ENCODE measurements at places on chromosomes 13 and 19.

DNA sequence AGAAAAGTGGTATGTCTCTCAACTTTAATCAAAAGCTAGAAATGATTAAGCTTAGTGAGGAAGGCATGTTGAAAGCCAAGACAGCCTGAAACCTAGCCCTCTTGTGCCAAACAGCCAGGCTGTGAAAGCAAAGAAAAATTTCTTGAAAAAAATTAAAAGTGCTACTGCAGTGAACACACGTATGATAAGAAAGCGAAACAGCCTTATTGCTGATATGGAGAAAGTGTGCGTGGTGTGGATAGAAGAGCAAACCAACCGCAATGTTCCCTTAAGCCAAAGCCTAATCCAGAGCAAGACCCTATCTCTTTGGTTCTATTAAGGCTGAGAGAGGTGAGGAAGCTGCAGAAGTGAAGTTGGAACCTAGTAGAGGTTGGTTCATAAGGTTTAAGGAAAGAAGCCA, 96.4 kb downstream of the ZDHHC20 start:
- no peak for DNase-seq

GRCh38 chr19:5358173-5358800, 17.7 kb upstream of the PTPRS start:
- DNase-seq, result no peak

DNA sequence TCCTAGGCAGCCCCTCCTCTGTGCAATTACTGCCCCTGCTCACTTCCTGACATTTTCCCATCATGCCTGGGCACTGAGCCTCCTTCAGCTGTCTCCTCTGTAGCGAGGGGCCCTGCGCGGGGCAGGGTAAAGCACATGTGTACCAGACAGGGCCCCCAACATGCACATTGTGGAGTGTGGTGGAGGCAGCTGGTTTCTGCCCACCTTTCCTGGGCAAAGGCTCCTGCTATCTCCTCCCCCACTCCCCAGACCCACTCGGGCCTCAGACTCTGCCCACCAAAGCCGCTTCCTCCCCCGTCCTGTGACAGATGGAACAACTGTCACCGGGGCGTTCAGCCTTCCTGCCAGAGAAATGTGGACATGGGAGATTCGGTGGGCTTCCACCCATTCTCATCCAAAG, 2.9 kb upstream of the KPTN start:
- no peak for DNase-seq

DNA sequence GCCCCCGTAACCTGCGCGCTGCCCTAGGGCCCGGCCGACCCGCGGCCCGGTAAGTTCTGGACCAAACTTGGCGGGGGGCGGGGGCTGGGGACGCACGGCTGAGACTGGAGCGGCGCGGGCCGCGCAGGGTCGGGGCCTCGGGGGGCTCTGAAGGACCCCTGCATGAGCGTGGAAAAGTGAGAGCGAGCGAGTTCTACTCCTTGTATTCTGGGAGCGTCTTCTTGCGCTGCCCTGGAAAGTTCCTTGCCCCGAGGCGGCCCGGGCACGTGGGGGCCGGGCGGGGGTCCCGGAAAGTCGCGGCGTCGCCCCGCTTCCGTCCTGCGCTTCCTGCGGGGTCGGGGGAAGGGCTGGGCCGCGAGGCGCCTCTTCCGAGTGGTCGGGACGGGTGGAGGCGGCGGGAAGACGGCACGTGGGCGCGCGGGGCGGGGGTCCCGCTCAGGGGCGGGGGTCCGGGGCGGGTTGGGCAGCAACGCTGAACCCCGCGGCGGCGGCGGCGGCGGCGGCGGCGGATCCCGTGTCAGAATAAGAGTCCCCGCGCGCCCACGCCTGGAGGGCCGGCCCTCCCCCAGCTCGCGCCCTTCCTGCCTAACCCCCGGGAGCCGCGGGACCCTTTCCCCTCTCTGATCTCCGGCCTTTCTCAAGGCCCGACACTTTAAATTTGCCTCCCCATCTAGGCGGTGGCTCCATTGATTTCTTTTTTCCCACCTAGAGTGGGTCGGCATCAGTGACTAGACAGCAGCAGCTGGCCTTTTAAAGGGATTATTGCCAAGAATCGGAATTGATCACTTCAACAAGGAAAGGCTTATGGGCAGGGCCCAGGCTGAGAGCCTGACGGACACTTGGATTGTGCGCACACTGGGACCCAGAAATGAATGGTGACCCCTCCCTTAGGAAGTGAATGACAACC, 749 bp downstream of the GATAD2A start:
- DNase-seq, result peak; percentile 49

DNA sequence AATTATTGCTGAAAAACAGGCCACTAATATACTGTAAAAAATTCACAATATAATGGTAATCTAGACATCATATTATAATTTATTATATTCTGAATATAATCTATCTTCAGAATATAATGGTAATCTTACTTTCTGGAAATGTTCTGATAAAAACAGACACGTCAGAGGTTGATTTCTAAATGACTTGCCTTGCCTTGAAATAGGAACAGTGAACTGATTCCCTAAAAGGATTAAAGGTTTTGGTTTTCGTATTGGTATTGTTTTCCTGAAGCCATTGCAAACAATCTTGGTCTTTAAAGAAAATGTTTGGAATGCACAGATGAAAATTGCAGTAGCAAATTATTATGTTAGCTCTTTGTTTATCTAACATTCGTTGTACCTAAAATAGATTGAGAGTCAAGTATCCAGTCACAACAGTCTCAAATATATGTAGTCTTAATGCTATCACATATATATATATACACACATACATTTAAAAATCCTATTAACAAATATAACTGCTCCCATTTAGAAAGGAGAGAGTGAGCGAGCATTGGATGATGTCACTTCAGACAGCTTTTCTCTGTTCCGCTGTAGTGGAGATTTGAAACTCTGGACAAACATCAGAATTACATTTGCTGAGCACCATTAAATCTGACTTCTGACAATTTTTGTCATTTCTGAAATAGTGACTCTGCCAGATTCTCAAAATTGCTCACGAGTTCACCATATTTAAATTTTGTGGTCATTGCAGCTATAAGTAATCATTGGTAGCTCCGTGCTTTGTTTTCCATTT, 1.7 kb downstream of the ITM2B start:
- DNase-seq, result no peak

GRCh38 chr19:13899393-13899792, 6.5 kb downstream of the BRME1 start:
- no peak for DNase-seq

DNA sequence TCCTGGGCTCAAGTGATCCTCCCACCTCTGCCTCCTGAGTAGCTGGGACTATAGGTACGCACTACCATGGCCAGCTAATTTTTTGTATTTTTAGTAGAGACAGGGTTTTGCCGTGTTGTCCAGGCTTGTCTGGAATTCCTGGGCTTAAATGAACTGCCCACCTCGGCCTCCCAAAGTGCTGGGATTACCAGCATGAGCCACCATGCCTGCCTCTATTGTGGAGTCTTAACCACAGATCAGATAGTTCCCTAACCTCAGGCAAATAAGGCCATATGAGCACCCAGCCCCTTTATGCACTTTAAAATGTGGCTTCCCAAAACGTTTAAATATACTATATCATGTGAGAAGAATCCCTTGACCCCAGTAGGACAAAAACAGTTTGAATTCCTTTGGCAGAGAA, 16.4 kb downstream of the CNMD start:
- no peak for DNase-seq

DNA sequence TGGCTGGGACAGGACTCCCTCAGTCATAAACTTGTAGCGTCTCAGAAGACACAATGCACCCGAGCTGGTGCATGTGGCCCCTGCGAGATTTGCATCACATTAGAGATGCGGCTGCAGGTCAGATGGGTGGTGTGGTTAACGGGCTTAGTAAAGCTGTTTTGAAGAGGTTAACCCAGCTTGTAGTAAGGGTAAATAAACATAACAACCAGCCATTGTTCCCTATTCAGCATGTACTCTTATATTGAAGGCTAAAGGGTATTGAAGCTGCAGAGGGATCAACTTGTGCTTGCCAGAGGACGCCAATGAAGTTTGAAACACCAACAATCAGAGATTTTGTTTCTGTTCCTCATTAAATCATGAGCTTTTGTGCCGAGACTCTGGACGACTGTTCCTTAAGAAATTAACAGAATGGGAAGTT, 79.4 kb downstream of the ZIC5 start:
- no peak for DNase-seq

GRCh38 chr13:28620011-28620830, 38.7 kb upstream of the POMP start:
- no peak for DNase-seq
